ENCODE measurements at places on chromosomes 2 and 18.

GRCh38 chr18:11927497-11927896, 19.4 kb upstream of the MPPE1 start:
- no peak for DNase-seq

DNA sequence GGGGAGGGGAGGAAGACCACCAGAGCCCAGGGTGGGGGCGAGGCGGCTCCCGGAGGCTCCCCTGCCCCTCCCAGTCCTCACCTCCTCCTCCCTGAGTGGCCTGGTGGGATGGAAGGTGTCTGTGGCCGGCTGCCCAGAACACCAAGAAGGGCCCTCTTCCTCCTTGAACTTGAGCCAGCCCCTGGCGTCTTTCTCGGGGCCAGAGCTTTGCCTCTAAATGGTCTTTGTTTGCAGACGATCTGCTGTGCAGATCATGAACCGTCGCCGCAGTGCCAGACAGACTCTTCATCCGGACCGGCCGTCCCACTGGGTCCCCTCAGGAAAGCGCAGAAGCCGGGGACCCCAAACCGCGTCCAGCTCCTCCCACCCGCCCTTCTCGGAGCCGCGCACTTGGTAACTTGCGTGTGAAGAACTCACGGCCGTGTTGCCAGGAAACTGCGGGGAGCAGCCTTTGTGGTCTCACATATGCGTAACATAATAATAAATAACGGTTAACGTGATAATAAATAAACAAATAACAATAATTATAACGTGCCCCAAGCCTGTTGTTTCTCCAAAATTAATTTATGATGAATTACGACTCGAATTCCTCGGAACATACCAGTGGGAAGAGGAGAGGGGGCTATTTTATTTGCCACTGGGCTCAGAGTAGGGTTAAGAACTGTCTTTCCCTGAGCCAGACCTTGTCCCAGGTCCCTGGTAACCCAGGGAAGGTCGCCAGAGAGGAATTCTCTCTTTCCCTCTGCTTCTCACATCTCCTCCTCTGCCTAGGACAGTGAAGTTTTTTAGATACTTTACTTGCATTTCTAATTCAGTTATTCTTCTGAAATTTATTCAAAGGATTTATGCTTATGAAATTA, 41.0 kb downstream of the PTGR3 start:
- no peak for DNase-seq

GRCh38 chr2:74760875-74761630, 72.9 kb upstream of the HK2 start:
- no peak for DNase-seq

- no peak for DNase-seq
These were observed 252.2 kb downstream of the HDAC4 start for GRCh38 chr2:239148495-239149200.

GRCh38 chr2:231102772-231103171, 22.1 kb downstream of the HTR2B start:
- DNase-seq, result no peak

DNA sequence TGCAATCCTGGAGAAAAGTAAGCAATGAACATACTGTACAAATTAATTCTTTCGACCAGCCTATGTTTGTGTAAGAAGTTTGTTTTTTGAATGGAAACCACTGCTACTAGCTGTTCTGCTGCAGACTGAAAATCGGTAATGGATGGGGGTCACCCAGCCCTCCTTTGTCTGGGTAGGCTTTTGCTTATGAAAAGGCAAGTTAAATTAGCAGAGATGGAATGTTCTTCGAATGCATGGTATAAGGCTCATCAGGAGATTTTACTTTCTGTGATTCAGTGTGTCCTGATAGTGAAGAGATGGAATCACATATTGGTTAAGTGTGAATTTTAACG, 53.8 kb downstream of the EEF1B2 start:
- DNase-seq, result no peak

DNA sequence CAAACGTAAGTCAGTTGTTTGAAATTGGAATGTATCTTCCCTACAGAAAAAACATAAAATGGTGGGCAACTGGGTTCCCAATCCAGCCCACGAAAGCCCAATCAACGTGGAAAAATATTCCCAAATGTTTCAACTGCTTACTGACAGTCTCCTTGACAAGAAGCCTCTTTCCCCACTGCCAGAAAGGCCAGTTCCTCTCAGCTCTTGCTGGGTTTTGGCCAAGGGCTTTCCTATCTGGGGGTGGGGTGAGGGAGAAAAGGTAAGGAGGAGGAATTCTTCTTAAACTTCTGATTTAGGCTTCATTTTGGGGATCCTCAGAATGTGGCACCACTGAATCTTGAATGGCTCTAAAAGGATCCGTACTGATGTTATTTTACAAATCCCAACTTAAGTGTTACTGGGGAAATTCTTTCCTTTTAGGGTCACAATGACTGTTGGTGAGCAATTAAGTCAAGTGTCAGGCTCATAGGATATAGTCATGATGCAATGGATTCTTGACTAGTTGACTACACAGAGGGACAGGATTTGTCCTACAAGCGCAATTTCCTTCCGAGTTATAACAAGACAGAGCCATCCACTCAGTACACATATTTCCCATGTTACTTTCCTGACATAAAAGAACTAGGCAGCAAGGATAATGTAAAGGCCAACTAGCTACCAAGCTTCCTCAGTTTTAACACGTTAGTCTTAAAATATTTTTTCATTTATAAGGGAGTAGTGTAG, 73.6 kb downstream of the SPRED2 start:
- DNase-seq, result no peak

DNA sequence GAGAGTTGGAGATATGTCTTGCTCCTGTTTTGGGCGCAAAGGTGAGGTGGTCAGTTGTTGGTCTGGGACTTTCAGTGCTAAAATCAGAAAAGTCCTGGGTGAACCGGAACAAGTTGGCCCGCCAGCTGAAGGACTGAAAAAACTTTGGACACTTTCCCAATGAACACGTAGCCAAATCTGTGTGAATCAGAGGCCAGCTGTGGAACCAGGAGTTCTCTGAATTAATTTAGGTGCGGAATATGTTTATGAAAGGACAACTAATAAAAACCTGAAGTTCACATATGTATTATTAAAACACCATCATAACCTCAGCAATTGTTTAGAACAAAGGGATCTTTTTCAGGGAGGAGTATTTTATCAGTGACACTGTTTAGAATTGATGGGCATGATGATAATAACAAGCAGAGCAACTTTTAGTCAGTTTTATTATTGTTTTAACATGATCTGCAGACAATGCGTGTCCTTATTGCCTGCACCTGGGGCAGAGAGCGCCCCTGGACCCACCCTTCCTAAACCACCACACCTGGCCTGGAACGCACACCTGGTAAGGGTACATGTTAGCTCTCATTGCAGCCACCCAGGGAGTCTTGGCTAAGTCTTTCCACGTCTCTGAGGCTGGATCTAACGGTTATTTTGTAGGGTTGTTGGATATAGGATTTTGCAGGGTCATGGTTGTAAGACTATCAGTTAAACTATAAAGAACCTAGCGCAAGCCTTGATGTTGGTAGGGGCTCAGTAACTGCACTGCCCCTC, 9.9 kb upstream of the ODC1 start:
- DNase-seq, result no peak

GRCh38 chr2:103887625-103888024, 966.3 kb upstream of the POU3F3 start:
- DNase-seq, result no peak

GRCh38 chr18:49647496-49648168, 85.8 kb downstream of the LIPG start:
- DNase-seq, result no peak

GRCh38 chr2:15674637-15675455, 83.2 kb downstream of the DDX1 start:
- DNase-seq, result no peak

GRCh38 chr2:15685143-15685542, 93.5 kb downstream of the DDX1 start:
- DNase-seq, result no peak

- no peak for DNase-seq
These were observed 93.5 kb downstream of the TNS1 start for GRCh38 chr2:217909156-217909820.

DNA sequence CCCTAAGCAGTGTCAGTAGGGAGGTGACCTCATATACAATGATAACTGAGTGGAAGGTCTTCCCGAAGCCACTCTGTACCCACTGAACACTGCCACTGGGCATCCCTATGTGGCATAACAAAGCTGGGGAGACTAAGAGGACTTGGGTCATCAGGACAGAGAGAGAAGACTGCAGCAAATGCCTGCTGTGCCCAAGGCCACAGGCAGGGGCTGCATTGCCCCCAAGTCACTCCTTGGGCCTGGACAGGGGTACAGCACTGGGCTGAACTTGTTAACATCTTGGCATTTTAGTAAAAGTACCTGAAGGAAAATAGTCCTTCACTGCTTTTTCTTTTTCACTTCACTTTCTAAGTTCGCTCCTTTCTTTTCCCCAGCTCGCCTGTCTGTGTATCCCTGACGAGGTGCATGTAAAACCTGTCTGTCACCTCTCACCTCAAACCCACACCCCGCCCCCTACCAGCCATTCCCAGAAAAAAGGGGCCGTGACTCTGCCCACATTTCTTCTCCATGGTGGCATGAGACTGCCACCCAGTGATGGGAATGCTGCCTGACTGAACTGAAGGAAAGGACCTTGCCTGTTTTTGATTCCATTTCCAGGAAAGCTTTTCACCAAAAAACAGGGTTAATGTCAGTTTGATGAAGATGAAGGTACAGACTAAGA, 62.9 kb downstream of the MTHFD2 start:
- DNase-seq, result peak; percentile 1

GRCh38 chr2:222998459-222998858, 53.5 kb upstream of the KCNE4 start:
- DNase-seq, result no peak

GRCh38 chr2:37415128-37415820, 70.8 kb downstream of the QPCT start:
- DNase-seq, result peak; percentile 11

DNA sequence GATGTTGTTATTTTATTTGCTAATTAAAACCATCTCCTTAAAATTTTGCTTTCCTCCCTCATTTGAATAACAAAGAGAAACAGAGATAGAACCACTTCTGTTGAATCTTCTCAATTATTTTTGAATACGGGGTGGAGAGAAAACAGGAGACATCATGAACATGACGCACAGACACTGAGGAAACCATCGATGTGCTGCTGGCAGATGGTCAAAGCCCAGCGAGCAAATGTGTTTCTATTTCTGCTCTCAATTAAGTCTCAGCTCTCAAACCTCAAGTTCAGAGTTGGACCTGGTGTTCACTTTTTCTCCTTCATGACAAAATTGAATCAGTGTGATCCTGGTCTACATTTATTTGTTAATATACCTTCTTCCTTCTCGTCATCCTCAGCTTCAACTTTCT, 36.1 kb upstream of the TWIST2 start:
- no peak for DNase-seq

DNA sequence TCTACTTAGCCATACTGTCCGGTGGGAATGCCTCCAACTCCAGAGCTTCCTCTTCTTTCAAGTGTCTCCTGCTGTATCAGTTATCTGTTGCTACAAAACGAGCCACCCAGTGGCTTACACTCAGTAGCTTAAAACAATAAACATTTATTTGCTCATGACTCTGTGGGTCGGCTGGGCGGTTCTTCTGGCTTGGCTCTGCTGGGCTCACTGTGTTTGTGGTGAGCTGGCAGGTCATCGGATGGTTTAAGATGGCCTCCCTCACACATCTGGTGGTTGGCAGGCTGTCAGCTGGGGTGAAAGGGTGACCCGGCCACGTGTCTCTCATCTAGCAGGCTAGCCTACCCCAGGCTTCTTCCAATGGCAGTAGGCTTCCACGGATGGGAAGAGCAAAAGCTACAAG, 122.4 kb upstream of the SLC1A4 start:
- DNase-seq, result no peak

- no peak for DNase-seq
These were observed 112.8 kb downstream of the ZNF521 start for GRCh38 chr18:25239151-25239550.

GRCh38 chr2:176166272-176166671, 9.2 kb downstream of the HOXD3 start:
- DNase-seq, result no peak

- no peak for DNase-seq
These were observed 1.0 kb upstream of the FAM178B start for GRCh38 chr2:96987301-96987909.

DNA sequence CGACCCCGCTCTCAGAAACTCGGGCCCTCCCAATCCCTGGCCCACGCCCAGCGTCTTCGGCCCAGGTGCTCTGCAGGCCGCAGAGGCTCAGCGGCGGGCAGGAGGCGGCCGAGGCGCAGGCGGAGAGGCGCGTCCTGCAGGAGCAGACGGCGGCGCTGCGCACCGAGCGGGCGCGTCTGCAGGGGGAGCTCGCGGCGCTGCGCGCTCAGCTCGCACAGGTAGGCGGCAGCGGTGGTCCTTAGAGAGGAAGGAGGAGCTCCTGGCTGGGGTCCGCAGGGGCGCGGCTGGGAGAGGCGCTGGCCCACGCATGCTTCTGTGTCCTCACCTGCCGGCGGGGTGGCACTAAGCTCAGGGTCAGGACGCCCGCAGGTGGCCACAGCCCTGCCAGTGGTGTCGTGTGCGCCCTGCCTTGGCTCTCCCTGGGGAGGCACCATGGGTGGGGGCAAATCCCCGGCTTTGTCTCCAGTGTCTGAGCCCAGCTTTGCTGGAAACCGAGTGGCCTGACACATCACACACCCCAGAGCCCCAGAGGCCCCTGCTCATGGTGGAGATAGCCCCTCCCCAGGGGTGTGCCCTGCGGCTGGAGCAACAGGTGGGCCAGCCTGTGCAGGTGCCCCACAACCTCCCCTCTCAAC, 14.9 kb upstream of the SNED1 start:
- peak; percentile 30 for DNase-seq

- no peak for DNase-seq
These were observed 4.1 kb upstream of the OTX1 start for GRCh38 chr2:63046552-63046951.

DNA sequence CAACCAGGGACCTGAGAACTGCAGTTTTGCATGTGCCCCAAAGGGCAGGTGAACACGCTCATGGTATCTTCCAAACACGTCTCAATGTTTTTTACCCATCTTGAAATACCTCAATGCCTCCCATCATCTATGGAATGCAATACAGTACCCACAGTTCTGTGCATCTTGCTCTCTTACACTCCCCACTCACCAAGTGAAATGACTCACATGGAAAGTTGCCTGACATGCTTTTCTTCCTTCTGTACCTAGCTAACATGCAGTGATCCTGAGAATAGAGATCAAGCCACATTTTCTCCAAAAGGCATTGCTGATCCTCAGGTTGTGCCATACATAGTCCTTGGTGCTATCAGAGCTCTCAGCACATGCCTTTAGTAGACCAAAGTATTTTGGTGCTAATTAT, 373.9 kb downstream of the GPD2 start:
- no peak for DNase-seq

GRCh38 chr2:215553946-215554345, 118.1 kb upstream of the FN1 start:
- DNase-seq, result no peak
